ENCODE measurements at places on chromosomes 12 and 14.

DNA sequence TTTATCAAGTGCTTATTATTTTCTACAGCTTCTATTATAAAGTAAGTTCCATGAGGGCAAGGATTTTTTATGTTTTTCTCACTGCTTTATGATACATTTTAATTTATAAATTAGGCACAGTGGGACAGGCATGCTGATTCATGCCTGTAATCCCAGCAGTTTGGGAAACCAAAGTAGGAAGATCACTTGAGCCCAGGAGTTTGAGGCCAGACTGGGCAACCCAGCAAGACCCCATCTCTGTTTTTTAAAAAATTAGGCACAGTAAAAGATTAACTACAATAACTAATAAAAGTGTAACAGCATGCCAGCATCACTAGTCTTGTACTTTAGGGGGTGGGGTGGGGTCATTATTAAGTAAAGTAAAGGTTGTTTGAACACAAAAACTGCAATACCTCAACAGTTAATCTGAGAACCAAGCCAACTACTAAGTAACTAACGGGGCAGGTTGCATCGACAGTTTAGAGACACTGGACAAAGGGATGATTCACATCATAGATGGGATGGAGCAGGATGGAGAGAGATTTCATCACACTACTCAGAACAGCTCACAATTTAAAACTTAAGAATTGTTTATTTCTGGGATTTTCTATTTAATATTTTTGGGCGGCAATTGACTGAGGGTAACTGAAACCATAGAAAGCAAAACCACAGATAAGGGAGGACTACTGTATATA lies 119.5 kb downstream of the PLEKHA5 start:
- no peak overlapping the region for H3K27ac ChIP-seq
- H3K36me3 ChIP-seq, result no peaks in the 10 kb centered on the region
- peaks cover 3% of the 10 kb centered on the region for H3K4me1 ChIP-seq

- no peaks in the 10 kb centered on the region for H3K36me3 ChIP-seq
- no peak overlapping the region for H3K4me3 ChIP-seq
- H3K27ac ChIP-seq, result no peak overlapping the region
- H3K27me3 ChIP-seq, result no peaks in the 10 kb centered on the region
- no peak for DNase-seq
Observed at GRCh38 chr14:100523131-100523842, 63.9 kb downstream of the BEGAIN start.

DNA sequence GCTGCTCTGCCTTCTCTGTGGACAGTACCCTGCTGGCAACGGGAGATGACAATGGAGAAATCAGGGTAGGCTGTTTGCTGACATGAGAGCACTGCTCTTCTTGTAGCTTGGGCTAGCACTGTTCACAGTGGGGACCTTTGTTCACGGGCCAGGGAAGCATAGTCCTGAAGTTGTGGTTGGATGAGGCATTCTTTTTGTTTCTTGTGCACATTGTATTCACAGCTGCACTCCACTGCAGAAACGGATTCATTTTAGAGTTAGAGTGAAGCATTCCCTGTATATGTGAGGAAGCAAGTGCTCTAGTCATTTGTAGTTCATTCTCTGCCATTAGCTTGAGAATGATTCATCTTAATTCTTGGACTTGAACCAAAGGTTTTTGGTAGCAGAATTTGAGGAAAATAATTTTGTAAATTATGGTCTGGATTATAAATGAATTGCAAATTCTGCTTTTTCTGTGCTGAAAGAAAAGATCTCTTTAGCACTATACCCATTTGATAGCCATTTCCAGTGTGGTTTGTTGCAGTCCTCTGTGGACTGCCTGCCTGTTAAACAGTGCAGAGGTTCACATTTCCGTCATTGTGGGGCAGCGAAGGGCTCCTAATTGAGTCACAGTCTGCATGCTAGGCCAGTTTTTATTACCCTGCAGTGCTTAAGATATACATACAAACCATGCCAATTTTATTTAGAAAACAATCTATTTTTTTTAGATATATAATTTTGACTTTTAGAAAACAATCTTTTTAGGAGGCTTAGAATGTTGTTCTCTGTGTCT lies 80.6 kb downstream of the APAF1 start:
- no peaks in the 10 kb centered on the region for H3K36me3 ChIP-seq
- H3K4me1 ChIP-seq, result no peaks in the 10 kb centered on the region
- no peak for DNase-seq
- no peak overlapping the region for H3K27ac ChIP-seq
- no peak overlapping the region for H3K4me3 ChIP-seq
- no peaks in the 10 kb centered on the region for H3K27me3 ChIP-seq

DNA sequence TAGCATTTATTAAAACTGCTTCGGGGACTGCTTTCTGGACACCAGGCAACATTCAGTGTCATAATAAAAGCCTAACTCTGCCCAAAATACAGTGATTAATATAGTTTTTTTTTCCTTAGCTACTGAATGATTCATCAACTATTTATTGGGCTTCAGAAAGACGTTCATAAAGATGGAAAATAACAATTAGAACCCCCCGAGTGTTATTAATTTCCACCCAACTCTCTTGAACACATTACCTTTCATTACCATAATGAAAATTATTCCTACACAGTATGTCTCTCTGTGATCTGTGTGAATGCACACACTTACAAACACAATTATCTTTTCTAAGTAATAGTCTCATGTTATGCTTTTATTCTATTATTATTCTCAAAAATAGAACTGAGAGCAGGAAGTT lies 473.0 kb downstream of the ADAMTS20 start:
- H3K4me3 ChIP-seq, result no peak overlapping the region
- H3K27me3 ChIP-seq, result no peaks in the 10 kb centered on the region
- H3K27ac ChIP-seq, result no peak overlapping the region
- DNase-seq, result no peak
- no peaks in the 10 kb centered on the region for H3K36me3 ChIP-seq

GRCh38 chr12:69252033-69252432 lies 12.7 kb downstream of the CPSF6 start:
- H3K27ac ChIP-seq, result no peak overlapping the region
- H3K4me3 ChIP-seq, result no peak overlapping the region
- no peaks in the 10 kb centered on the region for H3K27me3 ChIP-seq
- H3K36me3 ChIP-seq, result peaks cover 18% of the 10 kb centered on the region
